Central memory CD8-positive, alpha-beta T cell (primary cell): ENCODE measurements at places on chromosomes 1 and 21.

GRCh38 chr1:92968138-92969032 is 7.1 kb upstream of the DIPK1A start:
- DNase-seq = no peak
- no peak overlapping the region for H3K27ac ChIP-seq
- H3K4me3 ChIP-seq = no peak overlapping the region
- peaks cover 18% of the 10 kb centered on the region for H3K4me1 ChIP-seq

GRCh38 chr21:38760762-38761155 is 45.0 kb upstream of the ETS2 start:
- H3K36me3 ChIP-seq = no peaks in the 10 kb centered on the region
- H3K27me3 ChIP-seq = no peaks in the 10 kb centered on the region
- H3K4me1 ChIP-seq = peaks cover 4% of the 10 kb centered on the region
- H3K4me3 ChIP-seq = no peak overlapping the region

DNA sequence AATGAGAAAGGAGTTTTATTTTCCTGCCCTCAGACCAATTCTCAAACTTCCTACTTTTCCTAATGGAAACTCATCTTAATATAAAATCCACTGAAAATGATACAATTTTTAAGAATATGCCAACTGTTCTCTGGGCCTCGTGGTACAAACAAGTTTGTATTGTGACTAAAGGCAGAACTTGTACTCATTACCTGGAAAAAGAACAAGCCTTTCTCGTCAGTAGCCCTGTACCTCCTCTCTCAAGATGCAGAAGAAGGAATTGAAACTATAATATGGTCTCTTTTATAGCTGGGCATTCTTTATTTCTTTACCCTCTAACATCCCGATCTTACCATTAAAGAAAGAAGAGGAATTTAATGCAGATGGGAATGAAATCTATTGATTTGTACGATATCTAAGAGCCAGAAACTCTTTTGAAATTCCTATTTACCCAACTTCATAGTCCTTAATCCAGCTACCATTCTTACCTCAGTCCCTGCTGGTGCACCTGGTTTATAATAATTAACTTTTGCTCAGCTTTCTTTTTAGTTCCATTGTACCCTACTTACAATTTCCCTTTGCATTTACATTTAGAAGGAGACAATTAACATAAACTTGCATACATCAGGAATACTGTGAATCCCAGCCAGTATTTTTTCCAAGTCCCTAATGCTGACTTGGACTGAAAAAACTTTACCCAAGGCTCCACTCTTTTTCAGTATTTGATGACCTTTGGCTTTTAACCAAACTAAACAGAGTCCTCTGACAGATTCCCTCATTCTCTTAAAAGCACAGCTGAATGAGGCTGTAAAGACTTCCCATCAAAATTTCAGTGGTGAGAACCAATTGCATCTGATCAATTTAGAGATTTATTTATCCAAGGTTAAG is 1162.4 kb downstream of the BRINP3 start:
- no peaks in the 10 kb centered on the region for H3K4me1 ChIP-seq
- DNase-seq = no peak
- no peaks in the 10 kb centered on the region for H3K36me3 ChIP-seq
- no peak overlapping the region for H3K27ac ChIP-seq

DNA sequence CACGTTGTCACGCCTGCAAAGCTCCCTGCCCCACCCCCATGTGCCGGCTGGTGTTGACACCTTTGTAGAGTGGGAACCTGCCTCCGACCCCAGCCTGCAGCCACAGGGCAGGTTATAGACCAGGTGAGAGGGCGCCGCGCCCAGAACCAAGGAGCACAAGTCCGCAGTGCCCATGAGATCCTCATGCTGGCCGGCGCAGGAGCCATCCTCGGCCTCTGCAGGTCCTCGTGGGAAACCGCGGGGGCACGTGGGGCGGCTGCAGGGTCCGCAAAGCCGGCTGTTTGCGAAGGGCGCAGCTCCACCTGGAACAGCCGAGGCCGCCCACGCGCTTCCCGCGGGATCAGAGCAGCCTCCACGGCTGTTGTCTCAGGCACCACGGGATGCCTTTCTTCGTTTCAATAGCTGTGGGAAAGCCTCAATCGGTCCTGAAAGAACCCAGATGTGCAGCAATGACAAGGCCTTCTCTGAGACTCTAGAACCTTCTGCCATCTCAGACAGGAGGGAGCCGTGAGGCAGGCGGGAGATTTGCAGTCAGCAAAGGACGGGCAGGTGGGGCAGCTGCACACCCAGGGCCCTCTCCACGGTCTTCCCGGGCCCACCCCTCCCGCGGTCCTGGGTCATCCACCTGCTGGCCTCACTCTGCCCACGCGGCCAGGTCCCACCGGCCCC is 29.9 kb downstream of the POFUT2 start:
- H3K4me1 ChIP-seq = peaks cover 22% of the 10 kb centered on the region
- no peak overlapping the region for H3K27ac ChIP-seq
- peaks cover 3% of the 10 kb centered on the region for H3K36me3 ChIP-seq
- H3K27me3 ChIP-seq = no peaks in the 10 kb centered on the region
- no peak overlapping the region for H3K4me3 ChIP-seq
- no peak for DNase-seq

GRCh38 chr1:119364640-119365039 is 3.9 kb upstream of the HAO2 start:
- no peaks in the 10 kb centered on the region for H3K4me1 ChIP-seq
- no peak for DNase-seq
- H3K27me3 ChIP-seq = peaks cover 25% of the 10 kb centered on the region
- H3K36me3 ChIP-seq = peaks cover 2% of the 10 kb centered on the region
- no peak overlapping the region for H3K27ac ChIP-seq

- H3K36me3 ChIP-seq = no peaks in the 10 kb centered on the region
- H3K4me3 ChIP-seq = no peak overlapping the region
- peaks cover 5% of the 10 kb centered on the region for H3K4me1 ChIP-seq
- H3K27me3 ChIP-seq = no peaks in the 10 kb centered on the region
These were observed 52.1 kb downstream of the ZFYVE9 start for GRCh38 chr1:52193985-52194384.

GRCh38 chr21:15491100-15491499 is 238.7 kb upstream of the USP25 start:
- no peak overlapping the region for H3K4me3 ChIP-seq
- H3K4me1 ChIP-seq = no peaks in the 10 kb centered on the region
- DNase-seq = no peak
- no peaks in the 10 kb centered on the region for H3K27me3 ChIP-seq
- H3K27ac ChIP-seq = no peak overlapping the region
- no peaks in the 10 kb centered on the region for H3K36me3 ChIP-seq

DNA sequence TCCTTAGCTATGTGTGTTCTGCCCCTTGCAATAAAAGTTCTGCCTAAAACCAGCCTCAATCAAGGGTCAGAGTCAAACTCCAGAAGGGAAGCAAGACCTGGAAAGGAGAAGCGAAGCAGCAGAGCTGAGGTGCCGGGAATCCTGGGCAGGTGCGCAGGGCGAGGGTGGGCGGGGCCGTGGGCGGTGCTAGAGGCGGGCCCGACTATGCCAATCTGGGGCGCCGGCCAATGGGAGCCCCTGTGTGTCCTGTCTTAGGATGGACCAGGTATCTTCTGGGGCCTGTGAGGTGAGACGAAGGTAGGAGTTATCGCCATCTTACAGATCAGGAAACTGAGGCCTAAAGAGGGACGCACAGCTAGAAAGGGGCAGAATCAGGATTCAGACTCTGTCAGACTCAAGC is 120.3 kb downstream of the PTPRU start:
- H3K4me3 ChIP-seq = no peak overlapping the region
- H3K36me3 ChIP-seq = no peaks in the 10 kb centered on the region
- peaks cover 82% of the 10 kb centered on the region for H3K27me3 ChIP-seq
- no peaks in the 10 kb centered on the region for H3K4me1 ChIP-seq
- H3K27ac ChIP-seq = no peak overlapping the region
- DNase-seq = no peak

DNA sequence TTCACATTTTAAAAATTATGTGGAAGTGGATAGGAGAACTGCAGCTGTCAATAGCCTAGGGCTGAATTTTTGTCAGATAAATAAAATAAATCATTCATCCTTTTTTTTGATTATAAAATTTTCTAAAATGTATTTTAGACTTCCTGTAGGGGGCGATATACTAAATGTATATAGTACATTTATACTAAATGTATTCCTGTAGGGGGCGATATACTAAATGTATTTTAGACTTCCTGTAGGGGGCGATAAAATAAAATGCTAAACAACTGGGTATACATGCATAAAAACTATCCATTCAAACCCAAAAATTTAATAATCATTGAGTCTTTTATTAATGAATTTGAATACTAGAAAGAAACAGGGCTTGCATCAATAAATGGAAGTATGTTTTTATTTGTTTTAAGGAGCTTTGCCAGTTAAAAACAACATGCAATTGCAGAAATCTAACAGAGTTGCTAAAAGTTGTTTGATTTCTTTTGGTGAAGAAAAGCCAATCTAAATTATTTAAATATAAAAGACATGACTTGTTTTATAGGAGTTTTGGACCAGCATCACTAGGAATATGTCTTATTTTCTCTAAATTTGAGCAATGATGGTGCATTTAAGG is 31.4 kb downstream of the CLCA1 start:
- H3K27me3 ChIP-seq = peaks cover 40% of the 10 kb centered on the region
- H3K36me3 ChIP-seq = peaks cover 1% of the 10 kb centered on the region
- H3K4me3 ChIP-seq = no peak overlapping the region
- H3K27ac ChIP-seq = no peak overlapping the region

DNA sequence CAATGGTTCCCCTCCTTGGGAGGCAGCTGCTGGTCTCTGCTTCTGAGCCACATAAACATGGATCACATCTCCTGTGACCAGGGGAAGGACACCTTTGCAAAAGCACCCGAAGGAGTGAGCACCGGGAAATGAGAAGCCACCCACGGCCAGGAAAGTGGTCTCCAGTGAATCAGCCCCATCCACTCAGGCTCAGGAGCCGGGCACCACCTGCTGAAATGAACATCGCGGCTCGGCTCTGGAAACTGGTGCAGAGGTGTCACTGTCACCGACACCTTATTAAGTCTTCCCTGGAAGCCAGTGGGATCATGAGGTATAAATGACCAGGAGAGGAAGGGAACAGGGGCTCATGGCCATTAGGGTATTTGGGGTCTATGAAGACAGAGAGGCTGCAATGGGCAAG is 207.2 kb upstream of the C1orf174 start:
- DNase-seq = no peak
- no peak overlapping the region for H3K4me3 ChIP-seq
- no peaks in the 10 kb centered on the region for H3K36me3 ChIP-seq
- no peak overlapping the region for H3K27ac ChIP-seq
- H3K4me1 ChIP-seq = no peaks in the 10 kb centered on the region

- H3K4me3 ChIP-seq = peak overlapping the region; percentile 98
- H3K36me3 ChIP-seq = peaks cover 31% of the 10 kb centered on the region
- H3K27me3 ChIP-seq = no peaks in the 10 kb centered on the region
- H3K27ac ChIP-seq = peak overlapping the region; percentile 95
- no peak for DNase-seq
These were observed 1.1 kb downstream of the RNF187 start for GRCh38 chr1:228488125-228488817.

GRCh38 chr1:167207940-167208623 is 12.6 kb upstream of the POU2F1 start:
- no peak for DNase-seq
- H3K4me1 ChIP-seq = no peaks in the 10 kb centered on the region
- H3K36me3 ChIP-seq = peaks cover 2% of the 10 kb centered on the region
- H3K27ac ChIP-seq = no peak overlapping the region

GRCh38 chr21:41148798-41149197 is 19.2 kb upstream of the BACE2 start:
- H3K27me3 ChIP-seq = peaks cover 22% of the 10 kb centered on the region
- H3K27ac ChIP-seq = no peak overlapping the region
- no peak overlapping the region for H3K4me3 ChIP-seq
- no peaks in the 10 kb centered on the region for H3K4me1 ChIP-seq

DNA sequence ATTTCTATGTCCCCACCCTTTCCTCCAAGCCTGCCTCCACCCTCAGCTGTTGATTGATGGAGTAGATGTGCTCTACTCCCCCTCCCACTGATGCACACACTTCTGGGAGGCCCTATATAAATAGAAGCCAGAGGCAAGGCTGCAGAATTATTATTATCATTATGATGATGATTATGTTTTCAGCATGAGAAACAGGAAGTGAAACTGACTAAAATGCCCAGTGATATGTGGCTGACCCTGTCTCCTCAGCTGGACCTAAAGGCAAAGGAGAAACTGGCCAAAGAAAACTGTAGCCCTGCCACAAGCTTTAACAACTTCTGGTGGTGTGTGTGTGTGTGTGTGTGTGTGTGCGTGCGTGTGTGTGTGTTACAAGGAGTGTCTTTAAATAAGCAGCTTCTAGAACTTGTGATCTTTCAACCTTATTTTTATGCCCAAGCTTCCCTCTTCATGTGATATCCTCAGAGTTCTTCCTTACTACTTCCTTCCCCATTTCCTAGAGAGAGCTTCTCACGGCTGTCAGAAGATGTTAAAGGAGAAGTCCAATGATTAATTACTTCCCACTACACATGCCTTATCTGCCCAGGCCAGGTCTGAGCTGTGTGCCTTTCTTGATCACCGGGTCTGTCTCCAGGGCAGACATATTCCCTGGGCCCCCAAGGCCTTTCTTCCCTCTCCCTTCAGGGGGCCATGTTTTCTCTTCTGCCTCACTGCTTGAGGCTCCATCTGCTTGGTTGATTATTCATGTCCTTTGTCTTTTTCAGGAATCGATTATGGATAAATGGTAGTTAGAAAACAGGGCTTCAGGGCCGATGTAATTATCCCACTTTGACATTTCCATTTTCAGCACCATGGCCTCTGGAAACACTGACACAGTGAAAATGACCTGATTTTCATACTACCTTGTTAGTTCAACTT is 11.6 kb upstream of the MAPKAPK2 start:
- H3K27ac ChIP-seq = no peak overlapping the region
- peaks cover 6% of the 10 kb centered on the region for H3K4me1 ChIP-seq
- no peaks in the 10 kb centered on the region for H3K27me3 ChIP-seq

- H3K27me3 ChIP-seq = peaks cover 50% of the 10 kb centered on the region
- H3K4me3 ChIP-seq = no peak overlapping the region
- no peak overlapping the region for H3K27ac ChIP-seq
- H3K4me1 ChIP-seq = no peaks in the 10 kb centered on the region
- DNase-seq = no peak
- no peaks in the 10 kb centered on the region for H3K36me3 ChIP-seq
These were observed 13.6 kb downstream of the RD3 start for GRCh38 chr1:211478376-211478775.

DNA sequence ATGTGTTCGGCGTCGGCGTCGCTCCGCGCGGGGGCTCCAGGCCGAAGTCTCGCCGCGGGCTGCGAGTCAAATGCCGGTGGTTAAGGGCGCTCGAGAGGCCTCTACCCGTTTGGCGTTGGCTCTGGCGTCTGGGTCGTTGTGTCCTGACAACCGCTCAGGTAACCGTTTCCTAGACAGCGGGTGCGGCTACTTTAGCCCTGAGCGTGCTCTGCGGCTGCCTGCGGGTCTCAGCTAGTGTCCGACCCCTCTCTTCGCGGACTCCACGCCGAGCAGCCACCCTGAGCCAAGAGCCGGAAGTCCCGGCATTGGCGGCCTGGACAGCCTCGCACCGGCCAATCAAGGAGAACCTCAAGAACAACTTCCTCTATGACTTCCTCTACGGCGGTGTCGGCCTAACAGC is 173.4 kb downstream of the SETD4 start:
- H3K4me1 ChIP-seq = no peaks in the 10 kb centered on the region
- H3K36me3 ChIP-seq = no peaks in the 10 kb centered on the region
- H3K4me3 ChIP-seq = no peak overlapping the region
